Right lobe of liver (tissue), 6 donors: ENCODE measurements at places on chromosomes 4 and X. TPM values are rescaled to one million over a fixed set of nuclear protein-coding genes. Genes with fewer than 3 reads are reported as not detected.

TLR6 gene
- total RNA-seq: 2.5 TPM

ARMCX2 gene
- total RNA-seq: 5.0 TPM

NRK gene
- total RNA-seq: 0.02 TPM

SPANXA1 gene
- not detected for total RNA-seq

EDA2R gene
- 0.55 TPM for total RNA-seq

NFKB1 gene
- total RNA-seq: 17.7 TPM

DRD5 gene
- total RNA-seq: not detected

RAB9B gene
- 0.25 TPM for total RNA-seq

ACSL4 gene
- total RNA-seq: 25.9 TPM

VEGFC gene
- 3.1 TPM for total RNA-seq

HMGB3 gene
- total RNA-seq: 29.9 TPM

UGT2B15 gene
- 56.8 TPM for total RNA-seq

ARMCX1 gene
- 2.7 TPM for total RNA-seq

ARHGAP6 gene
- total RNA-seq: 1.2 TPM

TEX13B gene
- total RNA-seq: not detected

TREX2 gene
- total RNA-seq: 0.46 TPM

DUSP9 gene
- 0.67 TPM for total RNA-seq

ZIC3 gene
- not detected for total RNA-seq

HTR2C gene
- total RNA-seq: not detected

VSIG1 gene
- not detected for total RNA-seq

SYP gene
- 0.39 TPM for total RNA-seq

SPATA4 gene
- total RNA-seq: not detected

CCNB3 gene
- 0.46 TPM for total RNA-seq

CT55 gene
- not detected for total RNA-seq

NHS gene
- total RNA-seq: 0.06 TPM

MAGEB1 gene
- not detected for total RNA-seq

DSPP gene
- total RNA-seq: not detected

MAGEC1 gene
- total RNA-seq: not detected

ARHGEF38 gene
- total RNA-seq: 0.13 TPM

NLGN4X gene
- 1.5 TPM for total RNA-seq

NIPAL1 gene
- total RNA-seq: 4.8 TPM

SAT1 gene
- total RNA-seq: 257 TPM

RRAGB gene
- 5.5 TPM for total RNA-seq

ADH6 gene
- total RNA-seq: 175 TPM

TRMT2B gene
- 7.5 TPM for total RNA-seq

SOWAHB gene
- 14.5 TPM for total RNA-seq

PASD1 gene
- not detected for total RNA-seq

GPR143 gene
- 0.47 TPM for total RNA-seq

USP17L15 gene
- total RNA-seq: not detected

ARAP2 gene
- 11.5 TPM for total RNA-seq

ADGRG4 gene
- total RNA-seq: not detected

PHEX gene
- not detected for total RNA-seq

FGF13 gene
- 1.0 TPM for total RNA-seq
